Activated T-helper 2 cell treated with anti-CD3 and anti-CD28 coated beads, Interferon-gamma antibody, Interleukin-2, Interleukin-4, amounts not matched to agents 10 μg/mL and 5 μg/mL and 100 μg/mL, durations not matched to agents 14 hours and 24 hours and 36 hours (primary cell): ENCODE measurements at places on chromosomes 13 and 19. TPM values are rescaled to one million over a fixed set of nuclear protein-coding genes. Genes with fewer than 3 reads are reported as not detected.

Gene ZGLP1
- 3.2 and 3.5 TPM in 2 replicates for total RNA-seq

Gene CEACAM8
- total RNA-seq, result not detected in 2 replicates

Gene PRKCG
- total RNA-seq, result not detected in 2 replicates

Gene IGSF23
- not detected in 2 replicates for total RNA-seq

Gene TEX29
- 0.46 and 0.51 TPM in 2 replicates for total RNA-seq

Gene ACP7
- not detected in 2 replicates for total RNA-seq

Gene CELF5
- total RNA-seq, result 0.16 and 0.18 TPM in 2 replicates

Gene SMIM24
- total RNA-seq, result 0.51 and 0.84 TPM in 2 replicates

Gene CPAMD8
- 0.27 and 0.44 TPM in 2 replicates for total RNA-seq

- no peak for DNase-seq
Measured at GRCh38 chr13:102267191-102267590, 134.7 kb downstream of the FGF14 start.

- no peak for DNase-seq
Measured at GRCh38 chr19:7611541-7612279, 16.0 kb downstream of the CAMSAP3 start.

DNA sequence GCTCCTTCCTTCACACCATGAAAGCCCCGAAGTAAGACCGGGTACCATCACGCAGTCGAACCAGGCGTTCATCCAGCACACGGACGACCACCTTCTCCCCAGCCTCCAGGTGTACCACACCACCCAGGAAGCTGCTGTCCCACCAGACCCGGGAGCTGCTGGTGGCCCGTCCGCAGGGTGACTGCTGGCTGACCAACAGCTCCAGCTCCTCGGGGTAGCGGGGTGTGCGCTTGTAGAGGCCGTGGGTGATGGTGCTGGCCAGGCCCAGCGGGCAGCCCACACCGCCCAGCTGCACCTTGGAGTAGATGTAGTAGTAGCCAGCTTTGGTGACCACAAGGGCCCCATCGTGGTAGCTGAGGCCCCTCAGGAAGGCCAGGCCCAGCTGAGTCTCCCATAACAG, 5.0 kb downstream of the TNFSF14 start:
- DNase-seq, result no peak

DNA sequence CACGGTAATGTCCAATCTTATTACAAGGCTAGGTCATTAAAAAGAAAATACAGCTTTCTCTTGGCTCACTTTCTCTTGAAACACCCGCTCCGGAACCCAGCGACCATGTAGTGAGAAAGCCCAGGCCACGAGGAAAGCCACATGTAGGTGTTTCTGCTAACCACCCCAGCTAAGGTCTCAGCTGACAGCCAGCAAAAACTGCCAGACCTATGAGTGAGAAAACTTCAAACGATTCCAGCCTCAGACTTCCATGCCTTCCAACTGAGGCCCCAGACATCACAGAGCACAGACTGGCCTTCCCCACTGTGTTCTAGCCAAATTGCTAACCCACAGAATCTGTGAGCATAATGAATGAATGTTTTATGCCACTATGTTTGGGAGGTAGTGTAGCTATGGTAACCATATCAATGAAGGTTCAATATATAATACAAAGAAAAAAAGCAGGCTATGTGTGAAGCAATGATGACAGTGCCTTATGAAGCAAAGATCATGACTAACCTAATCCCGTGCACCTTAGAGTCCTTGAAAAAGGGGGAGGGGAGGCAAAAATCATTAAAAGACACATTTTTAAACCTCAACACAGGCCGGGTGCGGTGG, 11.9 kb upstream of the TPTE2 start:
- no peak for DNase-seq

DNA sequence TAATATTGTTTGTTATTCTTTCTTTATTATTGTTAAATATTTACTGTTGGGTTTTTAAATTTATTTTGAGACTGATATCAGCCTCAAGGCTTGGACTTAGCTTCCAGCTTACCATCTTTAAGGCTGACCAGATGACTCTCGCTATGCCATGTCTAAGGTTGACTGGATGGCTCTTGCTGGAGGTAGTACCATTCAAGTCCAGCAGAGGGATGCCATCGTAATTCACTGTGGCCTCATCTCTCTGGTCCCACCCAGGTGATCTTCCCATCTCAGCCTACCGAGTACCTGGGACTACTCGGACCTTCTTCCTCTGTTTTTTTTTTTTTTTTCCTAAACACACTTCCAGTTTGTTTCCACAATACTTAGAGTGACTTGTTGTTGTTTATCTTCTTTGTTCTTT, 41.7 kb upstream of the ZNF91 start:
- DNase-seq, result no peak

- DNase-seq, result no peak
Measured at GRCh38 chr13:40564342-40565001, 102.0 kb downstream of the FOXO1 start.

DNA sequence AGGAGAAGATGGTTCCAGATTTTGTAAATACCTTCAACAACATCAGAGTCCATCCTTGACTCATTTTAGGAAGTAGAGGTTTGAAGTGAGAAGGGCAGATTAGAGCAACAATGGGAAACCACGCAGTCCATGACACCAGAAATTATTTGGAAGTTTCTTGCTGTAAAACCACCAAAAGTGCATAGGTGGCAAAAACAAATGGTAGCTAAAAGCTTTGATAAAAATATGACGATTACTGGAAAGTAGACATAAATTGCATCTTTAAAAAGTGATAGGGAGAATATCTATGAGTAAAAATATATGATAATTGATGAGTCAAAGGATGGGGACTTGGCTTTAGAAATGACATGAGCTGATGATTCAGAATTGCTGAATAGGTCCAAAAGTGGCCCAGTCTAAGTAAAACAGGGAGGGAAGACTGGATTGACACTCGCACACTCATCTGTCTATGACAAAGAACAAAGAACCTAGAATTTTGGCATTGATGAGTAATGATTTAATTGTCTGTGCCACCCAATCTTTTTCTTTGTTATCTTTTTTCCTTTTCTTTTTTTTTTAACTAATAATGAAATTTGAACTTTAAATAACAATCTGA, 472.2 kb downstream of the MYO16 start:
- DNase-seq, result no peak

DNA sequence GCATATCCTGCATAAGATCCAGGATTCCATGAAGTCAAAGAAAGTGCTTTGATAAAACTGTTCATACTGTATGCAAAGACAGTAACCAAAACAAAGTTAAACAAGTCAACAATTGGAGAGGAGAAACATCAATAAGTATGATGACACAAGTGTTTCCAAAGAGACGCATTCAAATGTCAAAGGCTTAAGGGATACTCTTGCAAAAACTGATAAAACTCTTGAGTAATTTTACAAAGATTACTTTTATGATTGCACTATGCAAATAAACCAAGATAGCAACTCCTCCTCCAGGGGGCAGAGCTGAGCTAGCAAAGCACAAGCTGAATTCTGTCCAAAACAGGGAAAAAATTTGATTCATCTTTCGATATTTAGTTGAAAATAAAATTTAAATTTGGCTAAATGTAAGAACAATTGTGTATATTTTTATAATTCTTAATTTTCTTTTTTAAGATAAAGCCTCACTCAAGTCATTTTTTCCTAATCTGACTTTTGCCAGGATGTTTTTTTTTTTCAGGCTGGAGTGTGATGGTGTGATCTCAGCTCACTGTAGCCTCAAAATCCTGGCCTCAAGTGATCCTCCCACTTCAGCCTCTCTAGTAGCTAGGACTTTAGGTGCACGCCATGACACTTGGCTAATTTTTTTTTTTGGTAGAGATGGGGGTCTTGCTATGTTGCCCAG, 84.0 kb downstream of the MZT1 start:
- DNase-seq, result peak; percentile 10
